ENCODE measurements at places on chromosomes 2 and 18. TPM values are rescaled to one million over a fixed set of nuclear protein-coding genes. Genes with fewer than 3 reads are reported as not detected.
A peak's percentile ranks its signal among the peaks of the same experiment; 100 is the strongest.

DNA sequence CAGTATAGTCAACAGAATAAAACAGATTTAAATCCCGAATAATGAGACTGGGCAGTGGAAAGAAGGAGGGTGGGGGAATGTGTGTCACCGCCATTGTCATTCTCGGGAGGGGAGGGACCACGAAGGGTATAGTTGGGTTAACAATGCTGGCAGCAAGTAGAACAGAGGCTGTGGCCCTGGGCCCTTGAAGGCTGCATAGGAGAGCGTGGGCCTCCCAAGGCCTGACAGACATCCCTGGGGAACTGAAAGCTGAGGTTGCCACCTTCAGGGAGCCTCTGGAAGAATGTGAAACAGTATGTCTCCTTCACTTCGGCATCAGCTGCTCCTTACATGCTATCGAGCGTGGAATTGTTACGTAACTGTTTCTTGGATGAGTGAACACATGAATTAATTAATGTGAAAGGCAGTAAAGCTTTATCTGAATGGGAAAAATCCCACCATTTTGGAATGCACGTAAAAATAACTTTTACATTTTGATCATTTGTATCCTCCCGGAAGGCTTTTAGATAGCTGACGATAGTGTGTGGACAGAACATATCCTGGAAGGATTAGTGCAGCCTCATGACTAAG, 92.8 kb upstream of the TTC39C start:
- H3K4me1 ChIP-seq: peaks cover 5% of the 10 kb centered on the region
- H3K4me3 ChIP-seq: no peak overlapping the region
- no peak for DNase-seq
- H3K27ac ChIP-seq: no peak overlapping the region
- H3K36me3 ChIP-seq: peaks cover 16% of the 10 kb centered on the region

GRCh38 chr2:111071600-111072171, 49.0 kb upstream of the BCL2L11 start:
- DNase-seq: no peak
- no peak overlapping the region for H3K4me3 ChIP-seq
- no peaks in the 10 kb centered on the region for H3K36me3 ChIP-seq
- H3K4me1 ChIP-seq: peaks cover 14% of the 10 kb centered on the region

DNA sequence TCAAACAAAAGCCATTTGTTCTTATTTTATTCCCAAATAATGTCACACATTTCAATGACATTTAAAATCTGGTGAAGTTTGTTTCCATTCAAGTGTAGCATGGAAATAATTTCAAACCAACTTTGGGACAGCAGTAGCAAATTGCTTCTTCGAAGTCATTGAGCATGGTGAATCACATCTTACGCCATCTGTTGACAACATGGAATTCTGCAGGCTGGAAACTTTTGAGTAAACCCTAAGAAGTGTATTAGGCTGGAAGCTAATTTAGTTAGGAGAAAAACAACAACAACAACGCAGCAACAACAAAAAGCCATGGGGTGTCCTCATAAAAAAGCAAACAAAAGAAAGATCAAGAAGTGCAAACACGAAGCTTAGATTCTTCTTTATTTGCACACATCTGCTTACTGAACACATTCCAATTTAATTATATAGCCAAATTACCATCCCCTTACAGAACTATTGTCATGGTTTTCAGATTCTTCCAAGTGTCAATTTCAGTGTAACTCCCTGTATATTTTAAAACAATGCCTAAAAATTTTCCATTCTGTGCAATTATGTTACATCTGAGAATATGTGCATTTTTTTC, 659.0 kb upstream of the CDH7 start:
- DNase-seq: no peak
- no peak overlapping the region for H3K4me3 ChIP-seq
- H3K4me1 ChIP-seq: no peaks in the 10 kb centered on the region

- H3K27ac ChIP-seq: no peak overlapping the region
- peak; percentile 68 for DNase-seq
- no peak overlapping the region for H3K4me3 ChIP-seq
- no peaks in the 10 kb centered on the region for H3K27me3 ChIP-seq
- peaks cover 26% of the 10 kb centered on the region for H3K4me1 ChIP-seq
These were observed 26.5 kb downstream of the CRACDL start for GRCh38 chr2:98909317-98910211.

- peaks cover 79% of the 10 kb centered on the region for H3K36me3 ChIP-seq
- no peak overlapping the region for H3K27ac ChIP-seq
- H3K4me1 ChIP-seq: no peaks in the 10 kb centered on the region
- no peak for DNase-seq
These were observed 62.6 kb downstream of the ZNF236 start for GRCh38 chr18:76885001-76885400.

DNA sequence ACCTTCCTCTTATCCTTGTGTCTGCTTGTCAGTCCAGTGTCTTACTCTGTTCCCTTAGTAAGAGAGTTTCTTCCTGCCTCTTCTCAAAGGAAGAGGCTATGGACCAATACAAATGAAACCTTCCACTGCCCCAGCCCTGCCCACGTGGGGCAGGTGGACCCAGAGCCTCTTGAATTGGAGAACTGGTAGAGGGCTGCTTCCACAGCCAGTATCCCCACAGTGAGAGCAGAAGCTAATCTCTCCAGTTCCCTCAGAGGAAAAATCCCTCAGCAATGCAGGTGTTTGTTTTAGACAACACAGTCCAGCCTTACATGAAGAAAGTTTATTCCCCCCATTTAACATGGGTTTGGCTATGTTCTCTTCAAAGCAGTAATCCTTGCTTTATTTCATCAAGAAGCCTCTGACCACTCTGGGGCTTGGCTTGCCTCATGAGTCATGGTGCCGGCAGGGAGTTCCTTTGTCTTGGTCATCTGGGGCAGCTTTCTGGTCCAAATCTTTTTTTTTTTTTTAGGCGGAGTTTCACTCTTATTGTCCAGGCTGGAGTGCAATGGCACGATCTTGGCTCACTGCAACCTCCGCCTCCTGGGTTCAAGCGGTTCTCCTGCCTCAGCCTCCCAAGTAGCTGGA, 6.5 kb upstream of the CYBRD1 start:
- no peaks in the 10 kb centered on the region for H3K36me3 ChIP-seq
- no peak overlapping the region for H3K4me3 ChIP-seq
- no peak overlapping the region for H3K27ac ChIP-seq
- H3K27me3 ChIP-seq: no peaks in the 10 kb centered on the region

DNA sequence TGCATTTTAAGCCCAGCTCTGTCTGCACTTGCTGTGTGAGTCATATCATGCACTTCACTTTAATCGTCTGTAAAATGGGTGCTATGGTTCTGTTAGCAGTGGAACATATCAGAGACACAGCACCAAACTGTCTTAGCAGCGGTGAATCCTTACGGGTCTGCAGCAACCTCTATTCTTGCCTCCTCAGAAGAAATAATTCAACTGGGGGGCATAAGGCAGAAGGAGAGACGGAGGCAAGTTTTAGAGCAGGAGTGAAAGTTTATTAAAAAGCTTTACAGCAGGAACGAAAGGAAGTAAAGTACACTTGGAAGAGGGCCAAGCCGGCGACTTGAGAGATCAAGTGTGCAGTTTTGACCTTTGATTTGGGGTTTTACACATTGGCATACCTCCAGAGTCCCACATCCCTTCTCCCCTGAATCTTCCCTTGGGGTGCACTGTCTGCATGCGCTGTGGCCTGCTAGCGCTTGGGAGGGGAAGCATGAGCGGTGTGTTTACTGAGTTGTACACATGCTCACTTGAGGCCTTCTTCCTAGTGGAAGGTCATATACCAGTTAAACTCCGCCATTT, 109.8 kb downstream of the DDX1 start:
- no peaks in the 10 kb centered on the region for H3K36me3 ChIP-seq
- H3K27me3 ChIP-seq: no peaks in the 10 kb centered on the region
- H3K4me1 ChIP-seq: peaks cover 22% of the 10 kb centered on the region
- DNase-seq: no peak

GRCh38 chr2:148658807-148659722, 14.5 kb downstream of the EPC2 start:
- H3K27ac ChIP-seq: no peak overlapping the region
- H3K4me1 ChIP-seq: peaks cover 40% of the 10 kb centered on the region
- DNase-seq: no peak
- no peaks in the 10 kb centered on the region for H3K27me3 ChIP-seq
- H3K4me3 ChIP-seq: no peak overlapping the region

- no peaks in the 10 kb centered on the region for H3K27me3 ChIP-seq
- H3K4me1 ChIP-seq: peaks cover 46% of the 10 kb centered on the region
- H3K36me3 ChIP-seq: peaks cover 10% of the 10 kb centered on the region
- H3K4me3 ChIP-seq: no peak overlapping the region
These were observed 6.2 kb downstream of the NAB1 start for GRCh38 chr2:190655113-190655512.

GRCh38 chr18:23669804-23670405, 7.2 kb upstream of the ANKRD29 start:
- H3K4me3 ChIP-seq: no peak overlapping the region
- no peak for DNase-seq
- no peak overlapping the region for H3K27ac ChIP-seq
- no peaks in the 10 kb centered on the region for H3K36me3 ChIP-seq
- no peaks in the 10 kb centered on the region for H3K27me3 ChIP-seq

DNA sequence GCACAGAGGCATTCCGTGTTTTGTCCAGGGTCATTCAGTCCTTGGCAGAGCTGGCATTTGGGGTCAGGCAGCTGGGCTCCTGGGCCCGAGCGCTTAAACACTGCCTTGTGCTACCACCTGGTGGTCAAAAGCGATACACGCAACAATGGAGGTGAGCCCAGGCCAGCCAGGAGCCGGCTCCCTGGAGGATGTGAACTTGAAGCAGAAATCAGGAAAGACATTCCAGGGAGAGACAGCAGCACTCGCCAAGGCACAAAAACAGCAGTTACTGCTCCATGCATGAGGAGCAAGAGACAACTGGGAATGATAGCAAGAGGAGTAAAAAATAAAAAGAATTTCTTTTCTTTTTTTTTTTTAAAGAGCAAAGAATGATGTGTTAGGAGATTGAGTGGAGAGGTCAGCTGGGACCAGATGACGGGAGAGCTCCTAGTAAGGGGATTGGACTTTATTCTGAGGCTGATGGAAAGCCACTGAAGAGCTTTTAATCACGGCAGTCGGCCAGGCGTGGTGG, 20.7 kb downstream of the SCYGR8 start:
- no peaks in the 10 kb centered on the region for H3K36me3 ChIP-seq
- peaks cover 7% of the 10 kb centered on the region for H3K4me1 ChIP-seq
- no peak overlapping the region for H3K4me3 ChIP-seq
- H3K27me3 ChIP-seq: no peaks in the 10 kb centered on the region
- no peak overlapping the region for H3K27ac ChIP-seq

DNA sequence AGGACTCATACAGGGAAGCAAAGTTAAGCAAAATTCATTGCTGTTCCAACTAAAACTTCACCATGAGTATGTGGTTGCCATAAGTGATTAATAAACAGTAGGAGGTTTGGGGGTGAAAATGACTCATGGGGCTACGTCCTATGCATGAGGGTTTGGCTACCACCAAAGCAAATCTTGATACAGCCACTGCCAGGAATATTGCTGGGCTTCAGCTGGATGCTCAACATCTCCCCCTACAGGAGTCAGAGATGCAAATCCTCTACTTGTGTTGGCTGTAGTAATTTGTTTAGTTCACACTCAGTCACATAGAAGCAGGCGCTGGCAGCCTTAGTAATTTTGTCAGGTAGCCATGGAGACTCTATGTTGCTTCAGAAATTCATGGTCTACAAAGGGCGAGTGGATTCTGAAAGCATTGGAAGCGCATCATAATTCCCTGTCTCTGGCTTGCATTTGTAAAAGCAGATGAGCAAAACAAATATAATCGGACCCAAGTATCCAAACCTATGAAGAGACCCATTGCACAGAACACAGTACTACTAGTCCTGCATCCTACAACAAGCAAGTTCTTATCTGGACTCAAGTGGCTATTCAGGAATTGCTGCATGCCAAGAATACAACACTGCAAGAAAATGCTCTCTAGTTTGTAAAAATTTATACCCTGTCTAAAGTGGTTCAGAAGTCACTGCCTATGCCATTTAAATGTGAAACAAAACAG, 76.0 kb downstream of the CD28 start:
- H3K27ac ChIP-seq: no peak overlapping the region
- H3K27me3 ChIP-seq: no peaks in the 10 kb centered on the region
- no peak for DNase-seq
- peaks cover 42% of the 10 kb centered on the region for H3K4me1 ChIP-seq

DNA sequence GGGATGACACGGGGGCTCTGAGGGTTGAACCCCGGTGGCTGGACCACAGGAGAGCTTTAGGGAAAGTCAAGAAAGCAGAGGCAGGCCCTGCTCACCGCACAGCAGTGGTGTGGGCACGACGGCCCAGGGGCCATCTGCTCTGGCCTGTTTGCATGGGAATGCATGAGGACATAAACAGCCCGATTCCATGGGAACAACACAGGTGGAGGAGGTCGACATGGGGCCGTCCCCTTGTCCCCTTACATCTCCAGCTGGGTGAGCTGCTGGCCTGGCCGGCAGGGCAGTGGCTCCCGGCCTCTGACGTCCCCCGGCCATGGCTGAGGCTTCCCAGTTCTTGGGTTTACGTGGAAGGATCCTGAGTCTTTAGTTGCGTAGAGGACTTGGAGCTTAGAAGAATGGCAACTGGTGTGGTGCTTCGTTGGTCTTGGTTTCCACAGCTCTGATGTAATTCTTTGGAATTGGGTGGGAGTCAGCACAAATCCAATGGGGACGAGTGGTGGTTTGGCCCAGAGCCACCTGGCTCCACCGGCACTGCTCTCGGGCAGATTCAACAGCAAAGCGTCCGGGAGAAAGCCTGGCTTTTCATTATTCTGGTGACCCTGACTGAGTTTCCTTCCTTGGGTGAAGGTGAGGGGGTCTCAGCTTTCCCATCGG, 98.3 kb upstream of the HDAC4 start:
- DNase-seq: no peak
- H3K27ac ChIP-seq: no peak overlapping the region
- peaks cover 3% of the 10 kb centered on the region for H3K4me1 ChIP-seq
- H3K36me3 ChIP-seq: no peaks in the 10 kb centered on the region
- no peak overlapping the region for H3K4me3 ChIP-seq

- H3K27me3 ChIP-seq: no peaks in the 10 kb centered on the region
- DNase-seq: no peak
- H3K27ac ChIP-seq: no peak overlapping the region
These were observed 17.9 kb upstream of the CREB1 start for GRCh38 chr2:207511851-207512250.

GRCh38 chr2:198499539-198499938, 695.1 kb downstream of the PLCL1 start:
- H3K27me3 ChIP-seq: no peaks in the 10 kb centered on the region
- DNase-seq: no peak
- no peaks in the 10 kb centered on the region for H3K4me1 ChIP-seq
- H3K36me3 ChIP-seq: no peaks in the 10 kb centered on the region

GRCh38 chr2:69514406-69514805, 77.2 kb upstream of the NFU1 start:
- H3K27me3 ChIP-seq: no peaks in the 10 kb centered on the region
- DNase-seq: no peak
- peaks cover 8% of the 10 kb centered on the region for H3K4me1 ChIP-seq
- H3K27ac ChIP-seq: no peak overlapping the region
- peaks cover 78% of the 10 kb centered on the region for H3K36me3 ChIP-seq

GRCh38 chr2:134284119-134284670, 30.3 kb downstream of the MGAT5 start:
- DNase-seq: no peak
- no peak overlapping the region for H3K27ac ChIP-seq
- H3K4me3 ChIP-seq: no peak overlapping the region
- no peaks in the 10 kb centered on the region for H3K27me3 ChIP-seq

Gene GCG
- not detected for total RNA-seq

Gene PTPRM
- total RNA-seq: 89.2 TPM

Gene UBE2F
- 59.0 TPM for total RNA-seq

Gene SPP2
- not detected for total RNA-seq

Gene LYPD6B
- not detected for total RNA-seq
